CD4-positive, alpha-beta T cell treated with Interleukin-2 at 100 ng/mL for 4 hours (primary cell): ENCODE measurements at places on chromosomes 11 and 22.

- DNase-seq, result no peak
These were observed 202.2 kb upstream of the SORL1-AS1 start for GRCh38 chr11:121654843-121655536.

- no peak for DNase-seq
These were observed 3.5 kb upstream of the OSBP2 start for GRCh38 chr22:30691204-30691603.

DNA sequence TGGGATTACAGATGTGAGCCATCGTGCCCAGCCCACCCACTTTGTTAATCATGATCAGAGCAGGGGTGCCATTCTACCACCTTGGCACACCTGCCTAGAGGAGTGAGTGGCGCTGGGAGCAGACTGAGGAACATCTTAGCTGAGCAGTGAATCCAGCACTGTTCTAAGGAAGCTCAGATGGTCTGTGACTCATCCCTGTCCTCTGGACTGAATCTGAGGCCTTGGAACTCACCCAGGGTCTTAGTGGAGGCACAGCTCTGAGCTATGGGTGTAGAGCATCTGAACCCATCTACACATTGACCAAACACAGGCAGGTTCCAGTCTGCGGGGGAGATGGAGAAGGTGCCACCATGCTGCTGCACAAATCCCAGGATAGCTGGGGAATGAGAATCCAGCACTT is 14.9 kb downstream of the PGAP2 start:
- DNase-seq, result no peak

DNA sequence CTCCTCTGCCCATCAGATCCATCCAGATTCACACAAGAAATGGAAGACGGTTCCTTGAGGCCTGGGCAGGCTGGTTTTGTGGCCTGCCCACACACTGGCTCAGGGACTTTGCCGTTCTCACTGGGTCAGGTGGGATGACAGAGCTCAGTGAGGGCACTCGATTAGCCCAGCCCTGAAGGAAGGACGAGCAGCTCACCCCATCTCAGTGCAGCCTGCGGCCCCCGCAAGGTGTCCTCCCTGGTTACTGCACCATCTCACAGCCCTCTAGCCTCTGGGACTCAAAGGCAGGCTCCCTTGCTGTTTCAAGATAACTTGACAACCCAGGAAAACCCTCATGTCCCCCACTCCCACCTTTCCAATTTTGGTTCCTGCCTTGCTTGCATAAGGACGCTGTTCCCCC is 4.2 kb downstream of the SLC16A8 start:
- DNase-seq, result no peak

- DNase-seq, result no peak
These were observed 26.3 kb downstream of the RPS6KA4 start for GRCh38 chr11:64384981-64385944.

DNA sequence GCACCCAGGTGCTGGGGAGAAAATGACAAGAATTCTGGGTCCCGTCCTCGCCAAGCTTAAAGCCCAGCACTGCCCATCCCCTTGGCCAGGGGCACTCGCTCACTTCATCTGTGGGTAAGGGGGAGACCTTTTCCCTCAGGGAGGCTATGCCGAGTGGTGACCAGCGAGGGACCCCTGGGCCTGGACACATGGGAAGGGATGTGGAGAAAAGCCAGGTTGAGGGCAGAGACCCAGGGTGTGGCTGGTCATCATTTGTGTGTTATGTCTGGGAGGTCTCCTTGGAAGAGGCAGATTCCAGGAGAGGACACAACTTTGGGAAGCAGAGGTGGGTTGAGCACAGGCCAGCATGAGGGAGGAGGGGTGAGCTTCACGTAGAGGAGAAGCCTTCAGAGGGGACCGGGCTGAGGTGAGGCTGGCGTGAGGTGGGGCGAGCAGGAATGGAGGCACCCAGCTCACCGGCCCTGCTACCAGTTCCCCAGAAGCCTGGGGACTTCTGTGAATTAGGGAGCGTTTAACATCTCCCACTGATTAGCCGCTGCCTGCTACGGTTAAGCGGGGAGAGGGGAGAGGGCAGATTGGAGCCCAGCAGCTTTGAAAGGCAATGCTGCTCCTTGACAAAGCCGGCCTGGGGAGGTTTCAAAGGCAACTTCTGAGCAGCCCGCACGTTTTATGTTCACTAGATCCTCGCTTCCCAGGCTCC is 25.8 kb upstream of the NECTIN1 start:
- no peak for DNase-seq

- no peak for DNase-seq
These were observed 3.0 kb downstream of the ACTN3 start for GRCh38 chr11:66549696-66550095.

- DNase-seq, result no peak
These were observed 528.4 kb downstream of the METTL15 start for GRCh38 chr11:28636566-28636965.

GRCh38 chr11:81963018-81963417 is 770.6 kb downstream of the FAM181B start:
- DNase-seq, result peak; percentile 35

GRCh38 chr11:70327717-70328116 is 57.2 kb downstream of the PPFIA1 start:
- DNase-seq, result no peak

DNA sequence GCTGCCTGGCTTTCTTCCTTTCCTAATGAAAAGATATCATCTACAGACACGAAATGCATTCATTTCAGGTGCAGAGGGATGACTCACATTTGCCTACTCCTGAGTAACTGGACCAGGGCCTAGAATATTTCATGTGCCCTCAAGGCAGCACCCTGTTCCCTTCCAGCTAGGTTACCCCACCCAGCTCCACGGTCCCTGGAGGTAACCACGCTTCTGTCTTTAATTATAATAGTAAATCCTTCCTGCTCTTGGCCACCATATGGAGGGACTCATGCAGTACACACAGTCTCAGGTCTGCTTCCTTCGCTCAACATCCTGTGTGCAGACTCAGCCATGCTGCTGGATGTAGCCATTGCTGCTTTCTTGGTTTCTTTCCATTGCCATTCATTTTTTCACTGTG is 22.3 kb downstream of the DHCR7 start:
- no peak for DNase-seq

GRCh38 chr11:83158357-83158786 is 1.4 kb downstream of the PCF11 start:
- DNase-seq, result peak; percentile 33

DNA sequence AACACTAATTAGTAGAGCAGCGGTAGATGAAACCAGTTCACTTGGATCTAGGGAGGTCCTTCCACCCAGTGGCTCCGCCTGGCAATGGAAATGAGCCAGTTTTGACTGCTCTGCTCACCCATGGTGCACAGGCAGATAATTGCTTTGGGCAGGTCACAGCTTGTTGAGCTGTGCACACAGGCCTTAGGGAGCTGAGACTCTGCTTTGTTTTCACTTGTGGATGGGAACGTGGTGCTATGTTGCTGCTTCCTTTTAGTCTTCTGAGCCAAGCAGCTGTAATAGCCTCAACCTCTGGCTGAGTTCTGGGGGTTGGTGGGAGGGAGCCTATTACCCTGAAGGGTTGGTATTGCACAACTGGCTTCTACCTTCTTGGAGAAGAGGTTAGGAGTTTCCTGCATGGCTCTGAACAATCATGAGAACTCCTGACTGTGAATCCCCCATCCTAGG is 262.3 kb upstream of the MTNR1B start:
- no peak for DNase-seq

GRCh38 chr11:68287419-68287818 is 15.6 kb upstream of the C11orf24 start:
- DNase-seq, result no peak

DNA sequence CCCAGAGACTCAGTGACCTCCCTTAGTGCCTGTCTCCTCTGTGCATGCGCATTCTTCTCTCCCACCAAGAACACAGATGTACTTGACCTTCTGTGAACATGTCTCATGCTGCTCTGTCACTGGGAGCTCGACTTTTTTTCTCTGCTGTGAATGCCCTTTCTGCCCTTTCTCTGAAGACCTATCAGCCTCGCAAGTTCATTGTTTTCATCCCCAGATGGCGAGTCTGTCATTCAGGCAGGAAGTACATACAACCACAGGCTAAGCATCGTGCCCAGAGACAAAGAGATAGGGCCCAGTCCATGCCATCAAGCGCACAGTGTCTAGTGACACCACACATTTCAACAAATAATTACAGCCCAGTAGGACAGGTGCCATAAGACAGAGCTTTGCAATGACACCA is 50.4 kb upstream of the RAB1B start:
- DNase-seq, result no peak

GRCh38 chr22:36422287-36423014 is 34.7 kb upstream of the MYH9 start:
- no peak for DNase-seq

DNA sequence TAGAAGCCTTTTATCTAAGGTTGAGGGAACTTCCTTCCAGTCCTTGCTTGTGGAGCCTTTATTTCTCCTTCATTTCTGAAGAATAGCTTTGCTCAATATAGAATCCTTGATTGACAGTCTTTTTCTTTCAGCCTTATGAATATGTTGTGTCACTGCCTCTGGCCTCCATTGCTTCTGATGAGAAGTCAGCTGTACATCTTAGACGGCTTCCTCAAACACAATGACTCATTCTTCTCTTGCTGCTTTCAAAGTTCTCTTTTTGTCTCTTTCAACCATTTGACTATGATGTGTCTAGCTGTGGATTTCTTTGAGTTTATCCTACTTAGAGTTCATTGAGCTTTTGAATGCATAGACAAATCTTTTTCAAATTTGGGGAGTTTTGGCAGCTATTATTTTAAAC is 893.2 kb downstream of the BRD1 start:
- DNase-seq, result no peak

- DNase-seq, result no peak
These were observed 488.6 kb downstream of the METTL15 start for GRCh38 chr11:28596816-28597215.

GRCh38 chr11:75677909-75678308 is 9.1 kb upstream of the MAP6 start:
- DNase-seq, result no peak

GRCh38 chr11:44188643-44189042 is 93.2 kb downstream of the EXT2 start:
- no peak for DNase-seq

GRCh38 chr11:33021937-33022336 is 6.3 kb downstream of the DEPDC7 start:
- DNase-seq, result no peak

DNA sequence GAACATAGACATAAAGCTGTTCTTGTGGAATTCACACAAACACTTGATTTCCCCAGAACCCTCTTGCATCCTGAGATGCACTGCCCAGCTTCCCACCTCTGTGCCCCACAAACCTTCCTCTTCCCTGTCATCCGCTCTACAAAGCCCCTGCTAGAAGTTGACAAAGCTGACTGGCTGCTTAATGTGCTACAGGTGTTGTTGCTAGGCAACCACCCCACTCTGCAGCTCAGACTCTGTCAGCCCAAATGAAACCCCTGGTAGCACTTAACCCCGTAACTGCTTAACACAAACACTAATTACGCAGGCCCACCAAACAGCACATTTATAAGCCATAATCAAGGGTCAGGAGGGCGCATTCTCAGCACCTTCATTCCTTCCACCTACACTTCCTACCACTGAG is 172.0 kb upstream of the CADM1 start:
- DNase-seq, result no peak

GRCh38 chr11:71446942-71447688 is 1.1 kb downstream of the DHCR7 start:
- no peak for DNase-seq

- DNase-seq, result no peak
These were observed 94.2 kb downstream of the PTPRJ start for GRCh38 chr11:48074425-48075181.

DNA sequence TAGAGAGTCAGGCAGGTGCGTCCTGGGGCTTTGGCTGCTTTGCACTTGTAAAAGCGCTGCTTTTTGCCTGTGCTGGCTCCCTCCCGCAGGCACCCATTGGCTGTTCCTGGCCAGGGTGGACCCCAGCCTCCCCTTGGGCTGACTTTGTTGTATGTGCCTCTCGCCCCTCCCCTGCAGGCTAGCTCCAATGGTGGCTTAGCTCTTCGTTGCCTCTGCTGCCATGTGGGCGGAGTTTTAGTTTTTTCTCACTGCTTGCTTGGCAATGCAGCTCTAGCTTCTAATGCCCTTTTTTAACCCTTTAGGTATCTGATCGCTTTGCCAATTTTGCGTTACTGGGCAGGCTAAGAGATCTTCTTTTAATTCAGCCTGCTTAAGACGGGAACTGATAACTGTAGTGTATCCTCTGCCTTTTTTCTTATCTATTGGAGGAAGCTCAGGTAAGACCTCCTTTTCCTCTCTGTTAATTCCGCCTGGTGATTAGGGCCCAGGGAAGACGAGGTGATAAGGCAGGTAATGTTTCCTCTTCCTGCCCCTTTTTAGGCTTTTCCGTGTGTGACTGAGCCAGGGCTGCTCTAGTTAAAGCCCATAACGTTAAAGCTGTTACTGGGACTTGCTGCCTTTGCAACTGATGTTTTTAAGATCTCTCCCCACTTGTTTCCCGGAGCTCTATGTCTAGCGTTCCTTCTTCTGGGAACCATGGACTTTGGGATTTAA is 11.7 kb upstream of the GLYATL1 start:
- no peak for DNase-seq

DNA sequence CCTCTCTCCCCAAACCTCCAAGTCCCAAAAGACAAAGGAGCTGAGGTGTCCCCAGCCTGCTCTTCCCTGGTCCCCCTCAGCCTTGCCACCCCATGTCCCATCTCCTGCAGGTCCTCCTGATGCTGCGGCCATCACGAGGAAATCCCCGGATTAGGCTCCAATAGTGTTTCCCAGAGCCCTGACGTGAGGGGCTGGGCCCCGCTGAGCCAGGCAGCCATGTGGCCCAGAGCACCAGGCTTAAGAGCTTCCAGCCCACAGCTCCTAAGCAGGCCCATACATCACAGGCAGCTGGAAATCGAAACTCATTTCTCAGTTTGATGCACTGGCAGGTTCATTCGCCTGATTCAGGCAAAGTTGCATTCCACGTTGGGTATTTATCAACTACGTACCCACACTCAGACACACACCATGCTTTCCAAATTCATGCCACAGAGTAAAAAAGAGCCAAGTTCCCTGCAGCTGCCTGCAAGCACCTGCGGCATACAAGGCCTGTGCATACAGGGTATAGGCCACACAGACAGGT is 114.2 kb downstream of the CHST1 start:
- no peak for DNase-seq

- DNase-seq, result no peak
These were observed 52.3 kb downstream of the RTL6 start for GRCh38 chr22:44445731-44446130.

GRCh38 chr11:63940786-63941185 is 2.0 kb downstream of the NAA40 start:
- no peak for DNase-seq

DNA sequence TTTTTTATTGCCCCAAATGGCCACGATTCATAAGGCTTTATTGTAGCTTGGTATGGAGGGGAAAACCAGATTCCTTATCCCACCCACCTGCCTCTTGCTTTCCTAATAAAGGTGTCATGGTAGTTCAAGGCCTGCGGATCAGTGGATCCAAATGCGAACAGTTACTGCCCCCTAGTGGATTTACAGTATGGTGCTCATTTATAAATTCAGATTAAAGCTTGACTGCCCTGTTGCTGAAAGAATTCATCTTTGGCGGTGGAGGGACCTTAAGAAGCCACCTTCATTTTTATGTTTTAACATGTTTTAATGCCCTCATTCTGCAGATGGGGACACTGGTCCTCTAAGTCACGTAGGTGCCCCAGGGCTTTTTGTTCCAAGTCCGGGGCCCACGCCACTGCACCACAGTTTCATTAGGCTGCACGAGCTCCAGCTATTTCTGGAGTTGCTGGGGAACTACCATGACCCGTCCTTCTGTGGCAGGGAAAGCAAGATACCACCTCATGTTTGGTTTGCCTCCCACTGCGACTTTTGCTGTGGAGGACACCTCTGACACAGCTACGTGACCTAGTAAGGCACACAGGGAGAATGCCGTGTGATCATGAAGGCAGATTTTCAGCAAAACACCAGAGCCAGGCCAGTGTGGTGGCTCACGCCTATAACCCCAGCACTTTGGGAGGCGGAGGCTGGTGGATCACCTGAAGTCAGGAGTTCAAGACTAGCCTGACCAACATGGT is 15.6 kb upstream of the INCENP start:
- DNase-seq, result peak; percentile 77
